ENCODE measurements at places on chromosomes 2 and 18. TPM values are rescaled to one million over a fixed set of nuclear protein-coding genes. Genes with fewer than 3 reads are reported as not detected.

The RND3 gene
- total RNA-seq, result 44.2 TPM

The ALLC gene
- not detected for total RNA-seq

The TMEM214 gene
- 67.5 TPM for total RNA-seq

The MROH2A gene
- 0.12 TPM for total RNA-seq

The MPP4 gene
- total RNA-seq, result 0.07 TPM

The SERPINB7 gene
- total RNA-seq, result 2.0 TPM

The METTL4 gene
- total RNA-seq, result 4.8 TPM

The CENPA gene
- 39.4 TPM for total RNA-seq

The PPIL3 gene
- 32.1 TPM for total RNA-seq

The FZD7 gene
- 6.2 TPM for total RNA-seq

The EPC2 gene
- 7.5 TPM for total RNA-seq

The PLGLB2 gene
- total RNA-seq, result not detected

The ASPRV1 gene
- 0.37 TPM for total RNA-seq

The NDC80 gene
- 9.1 TPM for total RNA-seq

The CLIP4 gene
- total RNA-seq, result 21.4 TPM

The BARD1 gene
- total RNA-seq, result 5.1 TPM

The ANKRD30BL gene
- total RNA-seq, result not detected

The MATN3 gene
- total RNA-seq, result 11.4 TPM

The MC2R gene
- total RNA-seq, result not detected

The DTNA gene
- 0.33 TPM for total RNA-seq

The PLCL1 gene
- total RNA-seq, result not detected

The CDKL4 gene
- not detected for total RNA-seq

The ANKRD62 gene
- not detected for total RNA-seq

The SERPINB11 gene
- total RNA-seq, result 0.17 TPM

The C18orf54 gene
- 2.7 TPM for total RNA-seq

The CCDC85A gene
- 0.22 TPM for total RNA-seq

The SP140 gene
- not detected for total RNA-seq

The CDH2 gene
- 32.4 TPM for total RNA-seq

The STAT4 gene
- 3.9 TPM for total RNA-seq

The PRSS56 gene
- 0.11 TPM for total RNA-seq

The FOXI3 gene
- total RNA-seq, result not detected

The ATRAID gene
- total RNA-seq, result 216 TPM

The ANO7 gene
- 2.3 TPM for total RNA-seq

The SLC20A1 gene
- 183 TPM for total RNA-seq

The REEP1 gene
- total RNA-seq, result 1.1 TPM

The ZSWIM2 gene
- not detected for total RNA-seq

The WDSUB1 gene
- total RNA-seq, result 8.2 TPM

The SPDYA gene
- total RNA-seq, result 0.15 TPM

The IL1RL1 gene
- 0.56 TPM for total RNA-seq

The CXCR1 gene
- total RNA-seq, result not detected

The MARS2 gene
- 12.3 TPM for total RNA-seq

The ANKRD30B gene
- total RNA-seq, result not detected

All from A549 treated with GW870086 at 1 μM for 4 hours (cell line).